ENCODE measurements at places on chromosomes 7 and 10.

- DNase-seq: no peak
Measured at GRCh38 chr10:62820586-62820985, 4.4 kb upstream of the EGR2 start.

GRCh38 chr10:37754538-37755323, 102.7 kb downstream of the ZNF248 start:
- no peak for DNase-seq

- DNase-seq: no peak
Measured at GRCh38 chr10:16116404-16117304, 256.3 kb upstream of the MINDY3 start.

- no peak for DNase-seq
Measured at GRCh38 chr7:128902761-128903585, 7.5 kb downstream of the KCP start.

DNA sequence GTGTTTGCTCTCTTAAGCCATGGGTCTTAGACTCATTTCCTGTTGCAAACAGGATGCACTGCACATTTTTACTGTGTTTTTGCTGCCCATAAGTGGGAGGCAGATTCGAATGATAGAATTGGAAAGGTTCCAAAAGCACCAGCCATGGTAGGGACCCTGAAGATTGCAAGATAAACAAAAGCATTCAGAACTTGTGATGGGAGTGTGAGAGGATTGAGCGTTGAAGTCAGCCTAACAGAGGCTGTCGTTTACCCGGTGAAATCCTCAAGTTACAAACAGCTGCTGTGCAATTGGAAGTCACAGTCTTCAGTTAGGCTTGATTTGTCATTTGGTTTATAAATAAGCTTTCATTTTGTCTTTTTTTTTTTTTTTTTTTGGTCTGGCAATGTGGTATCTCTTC, 192.7 kb upstream of the MKI67 start:
- DNase-seq: no peak

DNA sequence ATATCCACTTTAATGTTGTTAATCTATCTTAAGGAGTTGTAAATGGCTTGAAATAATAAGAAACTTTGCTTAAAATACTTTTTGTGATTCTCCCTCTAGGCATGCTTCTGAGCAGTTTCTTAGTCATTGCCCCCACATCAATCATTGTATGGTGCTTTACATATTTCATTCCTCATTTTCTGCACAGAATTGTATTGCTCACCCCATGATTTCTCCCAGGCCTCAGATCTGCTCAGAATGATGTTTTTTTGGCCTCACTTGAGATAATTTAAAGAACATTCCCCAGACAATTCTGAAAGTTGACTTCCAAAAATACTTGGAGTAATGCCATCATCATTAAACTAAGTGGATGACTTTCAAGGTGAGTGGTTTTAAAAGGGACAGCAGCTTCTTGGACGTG, 82.1 kb upstream of the PRPS1L1 start:
- DNase-seq: no peak

DNA sequence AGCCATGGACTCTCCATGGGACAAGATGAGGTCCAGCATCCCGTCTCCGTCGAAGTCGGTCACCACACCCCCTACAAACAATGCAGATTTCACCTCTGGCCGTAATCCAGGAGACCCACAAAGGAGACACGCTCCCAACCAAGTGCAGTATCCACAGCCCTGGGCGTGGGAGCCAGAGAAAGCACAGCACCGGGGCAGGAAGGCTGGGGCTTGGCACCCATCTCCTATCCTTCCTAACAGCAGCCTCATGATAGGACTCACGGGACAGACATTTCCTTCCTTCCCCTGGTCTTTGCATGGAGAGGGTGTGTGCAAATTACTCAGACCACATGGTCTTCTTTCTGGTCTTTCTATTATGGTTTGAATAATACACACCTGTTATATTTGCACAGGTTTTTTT, 46.3 kb downstream of the GOLGA7B start:
- no peak for DNase-seq

DNA sequence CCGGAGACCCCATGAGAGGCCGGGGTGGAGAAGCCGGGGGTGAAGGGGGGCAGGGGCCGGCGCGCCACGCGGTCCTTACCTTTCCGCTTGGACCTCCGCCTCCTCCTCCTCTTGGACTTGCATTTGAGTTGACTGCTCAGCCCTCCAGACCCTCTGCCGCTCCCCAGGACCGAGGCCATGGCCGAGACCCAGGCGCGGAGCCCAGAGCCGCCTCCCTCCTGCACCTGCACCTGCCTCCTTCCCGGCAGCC, 428 bp downstream of the ADARB2 start:
- no peak for DNase-seq

DNA sequence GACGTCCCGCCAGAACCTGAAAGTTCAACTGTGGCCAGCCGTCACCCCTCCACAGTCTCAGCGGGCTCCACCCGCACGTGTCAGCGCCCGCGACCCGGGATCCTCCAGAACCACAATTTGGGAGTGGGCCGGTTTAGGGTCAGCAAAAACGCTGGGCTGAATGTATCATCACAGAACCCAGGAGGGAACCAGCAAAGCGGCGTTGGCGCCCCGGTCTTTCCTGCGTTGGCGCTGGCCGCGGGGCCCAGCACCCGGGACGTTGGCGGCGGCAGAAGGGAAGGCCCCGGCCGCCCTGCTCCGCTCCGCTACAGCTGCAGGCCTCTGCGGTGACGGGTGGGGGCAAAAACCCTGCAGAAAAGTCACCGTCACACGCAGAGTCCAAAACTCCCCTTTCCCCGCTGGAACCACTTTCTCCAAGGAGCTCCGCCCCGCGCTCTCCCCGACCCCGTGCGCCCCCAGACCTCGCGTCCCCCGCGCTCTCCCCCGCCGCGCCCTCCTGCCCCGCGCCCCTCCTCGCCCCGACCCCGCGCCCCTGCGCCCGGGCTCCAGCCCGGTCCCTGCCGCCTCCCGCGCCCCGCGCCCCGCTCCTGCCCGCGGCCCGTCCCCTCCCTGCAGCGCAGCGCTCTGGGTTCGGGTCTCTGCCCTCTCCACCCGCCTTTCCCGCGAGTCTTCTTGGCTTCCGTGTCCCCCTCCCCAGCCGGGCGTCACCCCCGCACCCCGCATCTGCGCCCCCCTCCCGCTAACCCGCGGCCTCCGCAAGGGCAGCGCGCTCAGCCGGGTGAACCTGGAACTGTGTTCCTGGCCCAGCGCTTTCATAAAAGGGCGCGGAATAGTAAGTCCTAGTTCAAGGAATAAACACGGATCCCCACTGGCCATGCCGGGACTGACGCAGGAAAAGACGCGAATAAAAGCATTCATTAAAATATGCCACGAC, 24.0 kb upstream of the RNF32 start:
- no peak for DNase-seq

DNA sequence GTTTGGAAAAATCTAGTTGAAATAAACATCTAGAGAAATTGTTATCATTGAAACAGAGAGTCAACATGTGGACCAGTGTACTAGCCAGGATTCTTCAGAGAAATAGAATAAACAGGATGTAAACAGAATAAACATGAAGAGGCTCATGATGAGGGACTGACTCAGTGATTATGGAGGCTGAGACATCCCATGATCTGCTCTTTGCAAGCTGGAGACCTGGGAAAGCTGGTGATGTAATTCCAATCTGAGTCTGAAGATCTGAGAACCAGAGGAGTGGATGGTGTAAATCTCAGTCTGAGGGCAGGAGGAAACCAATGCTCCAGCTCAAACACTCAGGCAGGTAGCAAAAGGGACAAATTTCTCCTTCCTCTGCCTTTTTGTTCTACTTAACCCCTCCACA, 62.9 kb upstream of the FAM180A start:
- DNase-seq: no peak

- DNase-seq: no peak
Measured at GRCh38 chr7:104040666-104041065, 51.2 kb upstream of the RELN start.

DNA sequence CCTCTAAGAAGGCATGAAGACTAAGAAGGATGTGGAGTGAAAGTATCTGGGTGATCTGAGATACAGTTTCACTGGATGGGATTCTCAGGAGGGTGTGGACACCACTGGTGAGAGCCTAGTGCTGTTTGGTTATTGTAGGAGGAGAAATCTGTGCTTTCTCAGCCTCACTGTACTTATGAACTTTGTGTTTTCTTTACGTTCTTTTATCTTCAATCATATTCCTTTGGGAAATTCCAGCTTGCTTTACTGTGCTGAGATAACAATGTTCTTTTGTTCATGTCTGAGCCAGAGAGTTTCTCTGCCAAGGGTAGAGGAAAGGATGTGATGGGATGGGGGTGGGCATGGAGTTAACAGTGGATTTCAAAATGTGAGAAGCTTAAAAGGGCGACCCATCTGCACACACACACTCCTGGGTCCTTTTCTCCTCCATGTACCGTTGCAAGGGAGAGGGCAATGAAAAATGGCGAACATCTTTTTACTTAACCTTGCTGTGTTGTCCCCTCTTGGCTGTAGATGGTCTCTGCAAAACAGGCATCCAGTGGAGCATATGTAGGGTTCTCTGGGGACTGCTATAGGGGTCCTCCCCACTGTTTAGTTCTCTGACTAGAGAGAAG, 25.0 kb upstream of the TAX1BP1 start:
- no peak for DNase-seq

- DNase-seq: no peak
Measured at GRCh38 chr7:113092762-113093161, 6.1 kb upstream of the GPR85 start.

- DNase-seq: no peak
Measured at GRCh38 chr10:117550076-117550475, 7.5 kb downstream of the EMX2 start.

- DNase-seq: no peak
Measured at GRCh38 chr7:42227541-42227935, 9.5 kb downstream of the GLI3 start.

DNA sequence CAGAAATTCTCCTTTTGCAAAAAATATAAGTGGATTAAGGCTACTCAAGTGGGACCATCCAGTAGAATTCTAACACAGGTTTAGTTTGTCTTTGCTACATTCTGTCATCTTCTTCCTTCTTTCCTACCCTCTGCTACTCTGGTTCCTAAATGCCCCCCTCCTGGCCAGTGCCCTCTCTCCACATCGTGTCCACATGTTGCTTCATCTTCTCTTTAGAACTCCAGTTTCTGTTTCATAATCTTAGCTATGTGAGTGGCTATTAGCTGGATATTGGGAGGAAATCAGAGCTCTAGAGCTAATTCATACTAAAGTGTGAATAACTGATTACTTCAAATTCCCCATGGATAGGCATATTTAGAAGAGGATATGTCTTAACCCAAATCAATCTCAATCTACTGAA, 528.5 kb downstream of the LRMDA start:
- no peak for DNase-seq

DNA sequence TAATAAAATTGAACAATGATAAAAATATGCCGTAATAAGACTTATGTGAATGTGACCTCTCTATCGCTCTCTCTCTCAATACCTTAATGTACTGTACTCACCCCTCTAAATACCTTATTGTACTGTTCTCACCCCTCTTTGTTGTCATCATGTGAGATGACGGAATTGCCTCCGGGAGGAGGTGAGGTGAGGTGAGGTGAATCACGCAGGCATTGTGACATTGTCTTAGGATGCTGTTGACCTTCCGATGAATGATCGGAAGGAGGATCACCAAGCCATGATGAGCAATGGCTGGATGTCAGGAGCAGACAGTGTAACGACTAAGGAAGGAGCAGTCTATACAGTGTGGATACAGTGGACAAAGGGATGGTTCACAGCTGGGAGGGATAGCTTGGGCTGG, 87.4 kb upstream of the FAM20C start:
- DNase-seq: no peak

DNA sequence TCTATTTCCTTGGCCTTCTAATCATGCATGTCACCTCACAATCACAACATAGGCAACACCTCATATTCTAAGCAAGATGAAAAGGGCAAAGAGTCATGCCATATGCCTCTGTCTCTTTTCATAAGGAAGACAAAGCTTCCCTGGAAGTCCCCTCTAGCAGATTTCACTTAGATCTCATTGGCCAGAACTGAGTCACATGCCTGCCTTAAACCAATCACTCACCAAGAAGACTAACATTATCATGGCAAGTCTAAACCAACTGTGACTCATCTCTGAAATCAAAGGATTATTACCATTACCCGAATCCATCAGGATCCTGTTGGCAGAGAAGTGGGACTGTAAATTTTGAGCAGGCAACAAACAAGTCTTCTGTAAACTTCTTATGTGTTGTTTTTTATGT, 27.8 kb downstream of the CAV1 start:
- no peak for DNase-seq

GRCh38 chr7:14858866-14859265, 43.7 kb downstream of the DGKB start:
- no peak for DNase-seq

- DNase-seq: no peak
Measured at GRCh38 chr7:135600226-135600625, 42.5 kb downstream of the NUP205 start.

GRCh38 chr7:44798649-44799305, 2.3 kb downstream of the PPIA start:
- DNase-seq: no peak

GRCh38 chr10:25393621-25394020, 218.8 kb downstream of the GPR158 start:
- DNase-seq: no peak

DNA sequence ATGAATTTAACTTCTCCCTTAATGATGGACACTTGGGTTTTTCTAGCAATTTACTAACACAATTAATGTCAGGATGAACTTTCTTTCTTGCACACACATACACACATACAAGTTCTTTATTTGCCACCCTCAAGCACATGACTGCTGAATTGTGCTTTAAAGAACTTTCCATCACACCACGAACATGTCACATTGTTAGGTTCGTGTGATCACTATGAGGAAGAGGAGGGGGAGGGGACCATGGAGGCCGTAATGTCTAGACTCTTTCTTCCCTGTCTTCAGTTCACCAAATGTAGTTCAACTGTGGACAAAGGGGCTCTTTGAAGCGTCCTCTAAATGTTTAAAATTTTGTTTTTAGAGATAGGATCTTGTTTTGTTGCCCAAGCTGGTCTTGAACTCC, 31.0 kb downstream of the NUP42 start:
- DNase-seq: no peak

DNA sequence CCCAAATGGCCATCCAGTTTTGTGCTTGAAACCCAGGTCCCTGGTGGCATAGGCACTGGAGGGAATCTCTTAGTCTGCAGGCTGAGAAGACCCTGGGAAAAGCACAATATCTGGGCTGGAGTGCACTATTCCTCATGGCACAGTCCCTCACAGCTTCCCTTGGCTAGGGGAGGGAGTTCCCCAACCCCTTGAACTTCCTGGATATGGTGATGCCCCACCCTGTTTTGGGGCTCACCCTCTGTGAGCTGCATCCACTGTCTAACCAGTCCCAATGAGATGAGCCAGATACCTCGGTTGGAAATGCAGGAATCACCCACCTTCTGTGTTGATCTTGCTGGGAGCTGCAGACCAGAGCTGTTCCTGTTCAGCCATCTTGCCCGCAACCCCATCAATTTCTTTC, 19.8 kb upstream of the NAMPT start:
- DNase-seq: no peak

GRCh38 chr7:16881844-16882243, at the start of gene AGR3:
Gene AGR3 (minus strand): TSS chr7:16881983. CDS start chr7:16878618, 3,365 bp downstream.
- DNase-seq: no peak
